ENCODE measurements at places on chromosomes 7 and 10.

DNA sequence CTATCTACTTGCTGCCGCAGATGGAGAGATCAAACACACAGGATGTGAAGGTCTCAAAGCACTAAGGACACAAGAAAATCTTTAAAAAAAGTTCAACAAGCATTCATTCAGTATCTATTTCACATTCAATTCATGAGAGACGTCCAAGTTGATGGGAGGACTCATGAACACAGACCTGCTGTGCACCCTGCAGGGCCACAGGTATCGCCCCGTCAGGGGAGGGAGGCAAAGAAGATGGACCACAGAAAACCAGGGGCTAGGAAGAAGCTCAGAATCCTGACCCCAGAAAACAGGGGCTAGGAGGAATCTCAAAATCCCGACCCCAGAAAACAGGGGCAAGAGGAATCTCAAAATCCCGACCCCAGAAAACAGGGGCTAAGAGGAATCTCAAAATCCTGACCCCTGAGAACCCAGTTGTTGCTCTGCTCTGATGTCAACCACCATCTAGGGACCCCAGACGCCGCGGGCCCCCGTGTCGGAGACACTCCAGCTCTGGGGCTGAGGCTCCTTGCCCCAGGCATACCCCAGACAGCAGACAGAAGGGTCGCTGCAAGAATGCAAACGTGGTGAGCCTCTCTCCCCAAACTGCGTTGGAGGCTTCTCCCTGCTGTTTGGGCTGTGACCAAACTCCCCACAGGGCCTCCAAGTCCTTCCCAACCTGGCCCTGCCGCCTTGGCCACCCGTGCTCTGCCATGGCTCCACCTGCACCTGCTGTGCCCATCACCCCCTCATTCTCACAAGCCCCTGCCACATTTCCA is 197.6 kb downstream of the DIP2C start:
- DNase-seq: no peak

GRCh38 chr7:22786290-22786932 is 36.2 kb downstream of the TOMM7 start:
- no peak for DNase-seq

GRCh38 chr10:125080984-125081383 is 79.4 kb downstream of the CTBP2 start:
- no peak for DNase-seq

DNA sequence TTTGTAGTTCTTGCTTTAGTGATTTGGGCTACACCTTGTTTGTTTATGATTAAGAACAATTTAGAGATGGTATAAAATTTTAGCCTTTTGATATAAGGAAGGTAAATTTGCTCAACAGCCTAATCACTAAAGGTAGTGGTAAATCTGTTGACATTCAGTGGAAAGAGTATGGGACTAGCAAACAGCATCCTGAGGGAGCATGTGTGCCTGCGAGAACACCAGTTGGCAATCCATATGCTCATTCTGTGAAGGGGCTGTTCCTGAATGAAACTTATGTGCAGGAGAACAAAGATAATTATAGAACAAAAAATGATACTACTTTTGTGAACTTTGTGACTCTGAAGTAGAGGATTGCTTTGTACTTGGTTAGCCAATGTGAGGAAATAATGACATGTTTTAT is 44.0 kb downstream of the CAPZA2 start:
- DNase-seq: no peak

- no peak for DNase-seq
Measured at GRCh38 chr7:1543826-1544177, 12.2 kb downstream of the TMEM184A start.

DNA sequence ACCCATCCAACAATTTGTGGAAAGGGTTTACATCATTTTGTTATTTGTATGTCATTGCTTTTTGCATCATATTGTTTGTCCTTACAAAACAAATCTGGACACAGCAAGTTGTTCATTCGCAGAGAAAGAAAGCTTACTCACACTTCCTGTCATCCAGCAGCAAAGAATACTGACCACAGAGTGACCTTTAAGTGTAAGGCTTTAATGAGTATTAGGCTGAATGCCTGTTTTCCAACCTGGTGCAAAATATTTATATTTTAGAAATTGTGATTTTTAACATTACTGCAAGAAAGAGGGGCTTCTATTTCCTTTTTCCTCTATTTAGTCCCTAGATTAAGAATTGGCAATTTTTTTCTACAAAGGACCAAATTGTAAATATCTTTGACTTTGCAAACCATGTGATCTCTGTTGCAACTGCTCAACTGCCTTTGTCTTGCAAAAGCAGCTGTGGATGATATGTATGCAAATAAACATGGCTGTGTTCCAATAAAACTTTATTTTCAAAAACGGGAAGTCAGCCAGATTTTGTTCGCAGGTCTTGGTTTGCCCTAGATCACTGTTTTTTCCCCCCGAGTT is 27.8 kb upstream of the ITGB1 start:
- no peak for DNase-seq

- DNase-seq: no peak
Measured at GRCh38 chr10:128981881-128982615, 485.0 kb upstream of the MGMT start.

GRCh38 chr10:118963933-118964332 is 65.6 kb upstream of the NANOS1 start:
- DNase-seq: no peak

DNA sequence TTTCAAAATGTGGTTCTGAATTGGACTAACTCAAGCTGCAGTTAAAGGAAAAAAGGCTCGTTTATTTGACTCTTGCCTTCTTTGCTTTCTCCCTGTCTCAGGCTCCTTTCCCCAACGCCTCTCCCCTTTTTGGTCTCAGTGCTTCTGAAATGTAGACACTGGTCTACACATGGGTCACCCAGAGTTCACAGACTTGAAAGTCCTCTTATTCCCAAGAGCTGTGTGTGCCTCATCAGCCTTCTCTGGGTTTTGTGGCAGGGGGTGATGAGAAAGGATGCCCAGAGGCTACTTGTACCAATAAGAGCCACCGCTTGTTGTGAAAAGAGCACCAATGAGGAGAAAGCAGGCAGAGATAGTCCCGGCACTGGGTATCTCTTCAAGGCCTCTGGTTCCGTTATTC is 125.7 kb downstream of the BICC1 start:
- DNase-seq: no peak

GRCh38 chr10:67296926-67297325 is 371.1 kb downstream of the LRRTM3 start:
- DNase-seq: no peak
